MCF 10A (cell line): ENCODE measurements at places on chromosomes 1 and 21. TPM values are rescaled to one million over a fixed set of nuclear protein-coding genes. Genes with fewer than 3 reads are reported as not detected.

OR2G6 gene
- not detected in 2 replicates for total RNA-seq

NUAK2 gene
- total RNA-seq, result 2.8 and 6.0 TPM in 2 replicates

KCNE2 gene
- total RNA-seq, result not detected in 2 replicates

S100A1 gene
- 0.74 TPM in 1 of 2 replicates, not detected in the other for total RNA-seq

CDK18 gene
- 4.9 and 6.8 TPM in 2 replicates for total RNA-seq
